ENCODE measurements at places on chromosomes 6 and 20.
A peak's percentile ranks its signal among the peaks of the same experiment; 100 is the strongest.

DNA sequence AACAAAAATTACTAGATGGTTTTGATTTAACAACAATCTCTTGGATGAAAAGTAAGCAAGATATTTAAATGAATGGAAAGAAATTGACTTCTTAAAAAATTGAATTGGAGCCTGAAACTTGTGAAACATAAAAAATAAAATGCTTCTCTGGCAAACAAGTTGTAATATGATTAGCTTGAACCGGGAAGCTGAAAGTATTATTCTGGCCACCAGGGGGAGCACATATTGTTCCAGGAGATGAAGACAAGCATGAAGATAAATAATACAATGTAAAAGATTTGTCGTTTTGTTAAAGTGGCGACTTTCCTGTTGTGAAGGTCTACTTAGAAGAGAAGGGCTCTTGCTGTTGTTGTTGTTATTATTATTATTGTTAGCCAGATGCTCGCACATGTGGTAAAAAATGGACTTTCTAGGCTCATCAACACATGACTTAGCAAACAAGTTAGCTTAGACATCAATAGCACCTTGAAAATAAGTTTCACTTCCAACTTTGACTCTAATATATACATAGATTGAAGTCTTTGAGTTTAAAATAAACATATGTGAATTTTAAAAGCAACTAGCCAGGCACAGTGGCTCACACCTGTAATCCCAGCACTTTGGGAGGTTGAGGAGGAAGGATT, 14.2 kb downstream of the PAX1 start:
- DNase-seq, result peak; percentile 30

GRCh38 chr20:37265152-37265551, 3.5 kb upstream of the GHRH start:
- no peak for DNase-seq

DNA sequence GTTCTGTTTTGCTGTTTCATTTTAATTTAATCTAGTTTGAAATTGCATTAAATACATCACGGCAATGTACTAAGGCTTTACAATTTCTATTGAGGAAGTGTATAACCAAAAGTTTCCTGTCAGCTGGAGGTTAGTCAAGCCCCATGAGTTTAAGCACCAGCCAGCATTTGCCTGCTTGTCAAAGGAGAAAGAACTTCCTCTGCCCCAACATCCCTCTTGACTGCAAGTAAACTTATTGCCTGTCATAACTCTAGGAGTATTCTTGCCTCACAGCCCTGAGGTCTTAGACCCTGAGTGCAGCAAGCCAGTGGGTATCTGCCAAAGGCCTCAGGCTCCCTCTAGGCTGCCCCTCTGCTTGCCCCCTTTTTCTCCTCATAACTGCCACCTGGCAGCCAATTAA, 106.7 kb upstream of the INSM1 start:
- DNase-seq, result no peak

DNA sequence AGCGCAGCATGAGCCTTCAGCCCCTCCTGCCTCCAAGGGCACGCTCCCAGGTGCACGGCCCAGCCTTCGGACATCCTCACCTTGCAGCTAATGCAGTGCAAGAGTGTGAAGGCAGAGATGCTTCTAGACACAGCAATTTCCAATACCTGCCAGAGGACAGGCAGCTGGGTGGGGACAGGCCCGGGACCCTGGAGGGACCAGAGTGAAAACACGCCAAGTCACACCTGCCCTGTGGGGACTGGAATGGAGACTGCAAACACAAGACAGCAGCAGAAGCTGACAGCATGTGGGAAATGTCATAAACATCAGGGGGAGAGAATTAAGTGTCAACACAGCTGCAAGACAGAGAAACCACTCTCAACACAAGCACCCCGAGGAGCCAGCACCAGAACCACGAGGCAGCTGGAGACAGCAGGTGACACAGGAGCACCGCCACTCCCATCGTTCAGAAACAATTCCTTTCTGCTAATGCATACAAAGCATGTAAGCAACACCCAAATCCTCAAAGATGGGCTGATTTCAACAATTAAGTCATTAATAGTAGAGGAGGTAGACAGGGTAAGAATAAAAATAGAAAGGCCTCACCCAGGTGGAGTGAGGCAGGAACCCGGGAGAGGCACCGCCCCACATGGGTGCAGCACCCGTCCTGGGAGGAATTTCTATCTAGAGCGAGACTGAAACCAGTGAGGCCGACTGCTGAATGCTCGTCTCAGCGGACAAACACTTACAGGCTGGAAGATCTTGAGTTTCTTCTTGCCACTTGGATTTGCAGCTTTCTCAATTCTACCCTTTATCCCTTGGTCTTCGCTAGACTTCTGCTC, 17.1 kb downstream of the DIDO1 start:
- DNase-seq, result no peak

- DNase-seq, result no peak
Measured at GRCh38 chr20:4567170-4567569, 154.5 kb upstream of the PRND start.

DNA sequence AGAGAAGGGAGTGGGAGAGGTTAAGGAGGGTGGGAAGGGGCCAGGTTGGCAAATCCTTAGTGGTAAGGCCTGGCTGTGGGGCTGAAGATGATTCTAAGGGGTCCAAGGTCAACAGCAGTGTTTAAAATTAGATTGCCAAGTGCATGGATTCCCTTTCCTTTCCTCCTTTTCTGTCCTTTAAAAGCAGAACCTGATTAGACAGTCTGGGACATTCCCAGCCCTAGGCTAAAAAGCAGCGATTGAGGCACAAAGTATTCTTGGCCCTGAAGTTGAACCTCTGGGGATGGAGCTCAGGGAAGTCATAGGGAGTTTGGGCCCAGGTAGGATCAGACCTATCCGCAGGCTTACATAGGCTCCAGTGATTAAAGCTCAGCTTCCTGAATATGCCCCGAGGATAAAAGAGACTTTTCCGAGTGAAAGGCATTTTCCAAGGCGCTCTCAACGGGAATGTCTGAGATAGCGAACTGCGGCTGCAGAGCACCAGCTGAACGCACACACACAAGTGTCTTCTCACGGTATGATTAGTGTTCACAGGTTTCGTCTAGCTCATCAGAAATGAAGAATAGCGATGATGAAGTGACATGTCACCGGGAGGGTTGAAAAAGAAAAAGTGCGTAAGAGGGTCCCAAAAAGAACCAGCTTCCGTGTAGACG, 787 bp upstream of the CARMIL1 start:
- DNase-seq, result no peak

- no peak for DNase-seq
Measured at GRCh38 chr6:162539321-162539720, 188.2 kb downstream of the PRKN start.

GRCh38 chr6:26351544-26351953, 13.4 kb upstream of the BTN3A2 start:
- DNase-seq, result peak; percentile 98

GRCh38 chr20:62482146-62482809, 6.5 kb upstream of the GATA5 start:
- DNase-seq, result no peak

- DNase-seq, result no peak
Measured at GRCh38 chr6:132413499-132413802, 12.2 kb upstream of the MOXD1 start.

DNA sequence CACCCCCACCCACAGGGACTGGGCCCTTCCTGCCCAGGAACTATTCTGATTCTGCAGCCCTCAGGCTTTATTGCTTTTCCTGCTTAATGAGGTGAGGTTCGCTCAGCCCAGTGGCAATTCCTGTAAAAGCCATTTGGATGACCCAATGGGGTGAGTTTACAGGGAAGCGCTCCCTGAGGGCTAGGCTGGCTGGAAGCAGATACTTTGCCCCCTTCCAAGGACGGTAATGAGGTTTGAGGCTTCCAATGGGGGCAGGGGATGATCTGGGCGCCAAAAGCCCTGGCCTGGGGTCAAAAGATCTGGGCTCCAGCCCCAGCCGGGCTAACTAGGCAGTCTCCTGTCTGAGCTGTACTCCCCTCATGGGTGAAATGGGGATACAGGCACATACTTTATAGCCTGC, 41.8 kb downstream of the RIPOR3 start:
- DNase-seq, result no peak

- no peak for DNase-seq
Measured at GRCh38 chr20:50299325-50299629, 108.6 kb downstream of the CEBPB start.

- DNase-seq, result peak; percentile 89
Measured at GRCh38 chr6:21769405-21769861, 175.9 kb downstream of the SOX4 start.

- DNase-seq, result no peak
Measured at GRCh38 chr20:24318569-24319352, 150.7 kb upstream of the SYNDIG1 start.

DNA sequence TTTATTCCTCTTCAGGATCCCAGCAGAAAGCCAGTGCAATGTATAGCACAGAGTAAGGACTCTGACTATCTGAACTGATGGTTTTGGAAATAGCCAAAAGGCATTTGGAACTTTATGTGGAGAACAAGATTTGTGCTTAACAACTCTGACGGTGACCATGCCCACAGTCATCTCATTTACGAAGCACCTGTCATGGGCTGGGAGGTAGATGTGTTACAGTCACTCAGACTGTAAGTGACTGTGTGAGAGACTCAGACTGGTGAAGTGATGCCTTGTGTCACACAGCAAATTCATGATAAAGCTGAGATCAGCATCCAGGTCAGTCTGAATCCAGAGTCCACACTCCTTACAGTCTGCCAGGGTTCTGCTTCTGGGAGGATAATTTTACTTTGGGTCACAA, 23.9 kb upstream of the FAM83C start:
- no peak for DNase-seq

DNA sequence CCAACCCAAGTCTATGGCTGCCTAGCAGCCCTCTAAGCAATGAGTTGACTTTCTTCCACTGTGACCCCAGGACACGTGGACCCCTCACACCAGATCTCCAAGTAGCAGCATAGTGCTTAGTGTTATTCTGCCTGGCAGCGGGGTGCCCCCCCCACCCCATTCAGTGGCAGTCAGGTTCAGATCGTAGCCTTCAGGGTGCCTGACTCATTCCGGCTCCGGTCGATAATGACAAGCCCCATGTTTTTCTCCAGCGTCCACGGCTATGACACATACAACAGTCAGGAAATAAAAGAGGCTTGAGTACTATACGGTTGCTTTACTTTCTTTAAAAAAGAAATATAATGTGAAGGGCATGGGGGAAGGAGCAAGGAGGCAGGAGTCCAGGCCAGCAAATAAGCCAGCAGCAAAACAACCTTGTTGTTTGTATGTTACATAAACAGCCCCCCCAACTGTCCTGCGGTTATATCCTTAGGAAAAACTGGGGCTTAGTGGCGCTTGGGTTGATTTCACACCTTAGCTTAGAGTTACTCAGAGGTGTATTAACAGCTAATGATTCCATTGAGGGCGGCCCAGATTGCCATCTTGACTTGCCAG, 23.1 kb downstream of the GNAS start:
- no peak for DNase-seq

- DNase-seq, result no peak
Measured at GRCh38 chr6:7692453-7692784, 33.5 kb upstream of the BMP6 start.

DNA sequence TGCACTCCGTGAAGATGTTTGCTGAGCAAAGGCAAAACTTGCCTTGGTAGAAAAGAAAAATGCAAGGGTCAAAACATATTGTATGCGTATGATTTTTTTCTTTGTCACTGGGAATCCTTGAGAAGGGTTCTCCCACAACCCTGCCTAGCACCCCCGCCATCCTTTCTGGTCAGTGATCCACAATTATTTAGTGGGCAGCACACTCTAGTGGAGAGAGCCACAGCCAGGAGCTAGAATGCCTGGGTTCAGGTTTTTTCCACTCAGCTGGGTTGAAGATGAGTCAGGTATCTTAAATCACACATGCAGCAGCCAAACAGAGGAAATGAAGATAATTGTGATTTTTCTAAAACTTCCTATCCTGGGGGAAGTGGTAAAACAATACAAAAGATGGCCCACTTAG, 243.1 kb downstream of the PKHD1 start:
- no peak for DNase-seq

DNA sequence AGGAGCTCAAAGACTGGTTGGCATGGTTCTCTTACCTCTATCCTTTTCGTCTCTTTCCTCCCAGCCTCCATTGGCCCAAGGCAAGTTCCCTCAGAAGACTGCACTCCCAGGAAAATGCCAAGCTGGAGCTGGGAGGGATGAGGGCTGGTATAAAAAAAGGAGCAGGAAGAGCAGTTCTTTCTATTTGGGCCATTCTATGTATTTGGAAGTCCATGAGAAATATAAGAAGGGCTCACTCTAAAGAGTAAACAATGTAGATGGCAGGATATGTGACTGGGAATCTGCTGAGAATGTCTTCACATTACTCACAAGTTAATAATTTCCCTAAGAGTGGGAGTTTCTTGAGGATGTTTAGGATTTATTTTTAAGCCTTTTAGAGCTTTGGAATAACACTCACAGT, 36.6 kb upstream of the ADTRP start:
- DNase-seq, result no peak

GRCh38 chr6:150616586-150616985, 16.9 kb downstream of the PLEKHG1 start:
- DNase-seq, result no peak

GRCh38 chr6:116665464-116665863, 3.1 kb downstream of the ZUP1 start:
- DNase-seq, result no peak

All from non-pigmented ciliary epithelial cell (primary cell).